ENCODE measurements at places on chromosomes 2 and 18.

DNA sequence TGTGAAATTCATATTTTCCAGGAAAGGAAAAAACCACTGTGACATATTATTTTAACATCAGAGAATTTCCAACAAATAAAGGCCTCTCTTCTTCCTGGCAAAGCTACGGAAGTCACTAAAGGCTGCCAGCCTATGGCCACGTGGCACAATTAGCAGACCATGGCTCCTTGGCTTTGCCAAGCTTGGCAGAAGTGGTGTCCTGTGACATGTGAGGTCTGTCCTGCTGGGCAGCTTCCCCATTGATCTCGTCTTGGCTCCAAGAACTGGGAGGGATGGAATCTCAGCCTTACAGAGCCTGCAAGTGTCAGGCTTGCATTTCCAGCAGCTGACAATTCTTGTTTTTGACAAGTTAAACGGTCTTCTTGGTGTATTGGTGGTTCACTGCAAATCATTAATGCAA lies 226.9 kb upstream of the THSD7B start:
- DNase-seq, result no peak

DNA sequence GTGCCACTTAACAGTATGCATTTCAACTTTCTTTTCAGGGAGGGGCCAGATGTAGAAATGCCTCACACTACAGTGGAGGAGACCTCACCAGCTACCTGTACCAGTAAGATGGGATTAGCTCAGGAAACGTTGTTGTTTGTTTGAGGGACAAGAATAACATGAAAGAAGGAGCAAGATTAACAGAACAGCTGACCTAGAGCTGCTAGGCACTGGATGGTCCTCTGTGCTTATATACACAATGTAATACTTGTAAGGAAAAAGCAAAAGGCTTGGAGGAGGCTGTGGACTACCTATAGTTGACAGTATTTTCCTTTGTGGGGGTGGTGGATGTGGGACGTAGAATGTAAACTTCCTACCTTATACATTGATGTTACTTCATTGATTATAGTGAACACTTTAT lies 154.4 kb downstream of the FMNL2 start:
- no peak for DNase-seq

GRCh38 chr2:200575957-200576356 lies 9.9 kb upstream of the AOX1 start:
- peak; percentile 13 for DNase-seq

DNA sequence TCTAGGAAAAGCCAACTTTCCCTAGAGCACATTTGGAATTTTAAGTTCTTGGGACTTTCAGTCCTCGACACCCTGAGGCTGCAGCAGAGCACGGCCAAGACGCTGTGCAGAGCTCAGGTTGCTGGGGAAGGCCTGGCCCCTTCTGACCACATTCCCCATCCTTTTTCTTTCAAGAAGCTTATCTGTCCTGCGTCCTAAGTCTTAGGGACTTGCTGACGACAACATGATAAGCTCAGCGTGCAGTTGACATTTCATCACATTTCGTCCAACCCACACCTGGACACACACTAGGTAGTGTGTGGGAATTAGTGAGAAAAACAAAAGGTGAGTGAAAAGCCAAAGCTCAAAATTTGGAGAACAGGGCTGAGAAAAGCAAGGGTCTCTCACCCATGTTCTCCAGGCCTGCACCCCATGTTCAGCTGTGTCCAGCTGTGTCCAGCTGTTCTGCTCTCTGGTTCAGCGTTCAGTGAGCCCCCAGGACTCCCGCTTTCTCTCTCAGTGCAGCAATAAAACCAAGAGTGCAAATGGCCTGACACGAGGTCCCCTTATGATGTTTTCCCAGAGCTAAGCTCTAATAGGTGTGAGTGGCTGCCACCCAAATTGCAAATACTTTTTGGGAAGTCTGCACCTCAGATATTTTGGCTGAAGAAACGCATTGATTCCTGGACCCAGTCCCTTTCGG lies 101.9 kb downstream of the RGPD3 start:
- DNase-seq, result no peak

DNA sequence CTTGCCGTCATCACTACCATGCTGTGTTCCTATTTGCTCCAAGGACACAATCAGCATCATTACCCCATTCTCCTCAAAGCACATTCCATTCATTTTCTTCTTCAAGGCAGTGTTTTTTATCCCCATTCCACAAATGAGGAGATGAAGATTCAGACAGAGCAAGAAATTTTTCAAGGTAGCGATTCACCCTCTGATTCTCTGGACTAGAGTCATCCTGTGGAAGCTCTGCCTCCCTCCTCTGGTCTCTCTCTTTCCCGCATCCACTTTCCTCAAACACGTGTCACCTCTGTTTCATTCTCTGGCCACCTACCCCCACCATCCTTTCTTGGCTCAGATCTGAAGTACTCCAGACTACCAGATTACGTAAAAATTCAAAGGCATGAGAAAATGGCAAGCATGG lies 297.9 kb downstream of the SOX11 start:
- no peak for DNase-seq

- DNase-seq, result no peak
These were observed 90.6 kb upstream of the ZCCHC2 start for GRCh38 chr18:62432176-62432575.

- DNase-seq, result peak; percentile 24
These were observed 251.3 kb downstream of the ANAPC1 start for GRCh38 chr2:111632661-111633060.

Measured in CD4-positive, alpha-beta T cell treated with Interleukin-2 at 100 ng/mL for 4 hours (primary cell).